ENCODE measurements at places on chromosomes 2 and 18. TPM values are rescaled to one million over a fixed set of nuclear protein-coding genes. Genes with fewer than 3 reads are reported as not detected.

Gene ITGAV
- 51.4 TPM for polyA plus RNA-seq

Gene NT5C1B
- not detected for polyA plus RNA-seq

Gene STAT4
- polyA plus RNA-seq, result 0.47 TPM

Gene OR6B2
- not detected for polyA plus RNA-seq

Gene PMAIP1
- polyA plus RNA-seq, result 30.1 TPM

Gene FAM237A
- not detected for polyA plus RNA-seq

Gene EFEMP1
- polyA plus RNA-seq, result 198 TPM

Gene CD226
- 0.07 TPM for polyA plus RNA-seq

Gene REG1B
- not detected for polyA plus RNA-seq

- no peak for DNase-seq
These were observed 171.0 kb downstream of the KLHL29 start for GRCh38 chr2:23555944-23556343.

- DNase-seq, result no peak
These were observed 75.3 kb downstream of the GORASP2 start for GRCh38 chr2:171004363-171004762.

GRCh38 chr2:147236601-147237000, 608.2 kb upstream of the ACVR2A start:
- no peak for DNase-seq

DNA sequence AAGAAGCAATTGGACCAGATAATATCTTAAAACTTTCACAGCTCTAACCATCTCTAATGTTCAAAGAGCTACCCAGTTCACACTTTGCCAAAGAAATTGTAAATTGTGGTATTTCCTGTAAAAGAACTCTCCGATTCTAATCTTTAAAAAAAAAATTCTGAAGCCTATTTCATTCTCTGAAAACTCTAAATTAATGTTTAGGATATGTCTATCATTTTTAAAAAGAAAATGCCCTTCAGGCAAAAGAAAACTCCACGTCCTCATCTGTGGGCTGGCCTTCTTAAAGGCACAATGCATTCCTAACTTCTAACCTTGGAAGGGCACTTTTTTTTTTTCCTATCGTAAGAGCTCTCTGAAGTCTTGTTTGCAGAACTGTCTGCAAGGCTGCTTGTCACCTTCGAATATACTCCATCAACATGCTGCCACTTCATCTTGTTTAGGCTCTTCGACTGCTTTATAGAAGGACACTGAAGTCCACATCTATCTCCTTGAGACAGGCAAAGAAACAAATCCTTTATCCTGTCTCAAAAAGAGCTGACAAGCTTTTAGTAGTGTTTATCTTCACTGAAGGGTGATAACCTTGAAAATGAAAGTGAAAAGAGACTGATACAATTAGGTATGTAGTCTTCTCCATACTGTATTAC, 124.3 kb upstream of the SLC39A10 start:
- peak; percentile 63 for DNase-seq

- no peak for DNase-seq
These were observed 3.3 kb downstream of the INPP5D start for GRCh38 chr2:233063269-233063975.

GRCh38 chr2:9364791-9365497, 58.4 kb downstream of the ITGB1BP1 start:
- no peak for DNase-seq

- no peak for DNase-seq
These were observed 168.1 kb downstream of the PTPRM start for GRCh38 chr18:7735196-7735595.

DNA sequence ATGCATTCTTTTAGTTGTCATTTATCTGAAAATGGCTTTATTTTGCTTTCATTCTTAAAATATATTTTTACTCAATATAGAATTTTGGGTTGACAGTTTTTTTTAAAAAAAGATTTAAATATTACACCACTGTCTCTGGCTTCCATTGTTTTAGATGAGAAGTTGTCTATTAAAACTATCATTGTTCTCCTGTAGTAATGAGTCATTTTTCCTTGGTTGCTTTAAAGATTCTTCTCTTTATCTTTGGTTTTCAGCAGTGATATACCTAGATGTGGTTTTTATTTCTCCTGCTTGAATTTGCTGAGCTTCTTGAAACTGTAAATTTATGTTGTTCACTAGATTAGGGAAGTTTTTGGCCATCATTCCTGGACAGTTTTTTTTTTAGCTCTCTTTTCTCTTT, 26.7 kb upstream of the DLX2 start:
- no peak for DNase-seq

GRCh38 chr2:128525653-128526052, 207.0 kb upstream of the HS6ST1 start:
- DNase-seq, result peak; percentile 35

DNA sequence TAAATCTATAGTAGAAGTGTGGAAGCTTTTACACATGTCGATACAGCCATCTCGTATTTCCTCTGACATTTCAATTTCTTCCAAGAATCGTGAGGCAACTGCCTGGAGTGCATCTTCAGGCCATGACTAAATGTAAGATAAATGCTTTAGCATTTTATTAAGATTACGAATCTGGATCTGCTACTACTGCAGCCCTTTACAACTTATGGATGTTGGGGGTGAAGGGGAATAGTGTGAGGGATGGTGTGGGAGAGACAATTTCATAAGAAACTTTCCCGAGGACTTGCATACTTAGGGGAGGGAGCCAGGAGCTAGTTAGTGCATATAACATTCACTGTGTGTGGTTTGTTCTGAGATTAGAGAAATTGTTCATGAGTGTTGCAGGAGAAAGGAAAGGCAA, 204.8 kb downstream of the SLC39A10 start:
- DNase-seq, result peak; percentile 79

GRCh38 chr2:25228848-25229278, 60.5 kb upstream of the POMC start:
- peak; percentile 72 for DNase-seq

DNA sequence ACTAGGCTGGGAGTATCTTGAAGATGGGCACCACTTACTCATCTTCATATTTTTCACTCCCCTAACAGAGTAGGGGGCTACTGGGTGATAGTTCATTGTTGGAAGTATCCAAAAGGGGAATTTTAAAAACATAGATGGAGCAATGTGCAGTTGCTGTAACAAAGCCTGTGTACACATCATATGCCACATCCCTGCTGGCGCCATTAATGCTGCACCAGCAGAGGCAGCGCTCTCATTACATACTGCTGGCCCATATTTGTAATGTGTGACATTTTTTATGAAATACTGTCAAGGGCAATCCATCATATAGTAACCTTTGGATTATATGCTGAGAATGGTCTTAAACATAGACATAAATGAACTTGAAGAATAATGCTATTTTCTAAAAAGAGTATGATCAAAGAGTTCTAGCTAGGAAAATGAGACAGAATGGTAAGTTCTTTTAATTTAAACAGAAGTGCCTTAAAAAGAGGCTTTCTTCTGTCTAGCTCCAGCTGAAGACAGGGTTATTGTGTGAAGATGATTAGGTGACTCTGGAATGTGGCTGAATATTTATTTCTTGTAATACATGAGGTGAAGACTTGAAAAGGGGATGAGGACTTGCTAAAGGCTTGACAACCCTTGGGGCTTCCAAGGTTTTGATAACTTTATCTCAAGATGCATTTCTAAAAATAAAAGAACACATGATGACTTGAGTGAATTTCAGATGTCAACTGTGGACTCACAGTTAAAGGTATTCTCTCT, 2.4 kb upstream of the TMEM178A start:
- DNase-seq, result peak; percentile 29

- no peak for DNase-seq
These were observed 7.3 kb downstream of the MAP4K3 start for GRCh38 chr2:39429746-39430145.

GRCh38 chr18:68694316-68694715, 20.6 kb downstream of the TMX3 start:
- DNase-seq, result no peak

DNA sequence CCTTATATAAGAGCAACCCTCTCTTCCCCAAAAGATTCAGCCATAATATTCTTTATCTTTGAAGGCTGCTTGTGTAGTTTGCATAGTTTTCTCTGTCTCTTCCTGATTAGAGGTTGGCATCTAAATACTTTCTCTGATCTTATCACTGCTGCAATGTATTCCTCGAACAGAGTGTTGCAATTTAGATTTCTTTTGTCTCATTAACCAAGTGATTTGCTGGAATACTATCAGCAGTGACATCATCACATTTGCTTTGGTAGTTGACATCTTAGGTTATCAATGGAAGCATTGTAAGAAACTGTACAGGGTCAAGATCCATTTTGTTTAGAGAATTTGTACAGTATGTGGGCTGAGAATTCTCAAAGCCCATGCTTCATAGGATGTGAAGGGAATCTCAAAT, 72.0 kb upstream of the NEUROD1 start:
- DNase-seq, result peak; percentile 39

- no peak for DNase-seq
These were observed 71.3 kb downstream of the TMEM18 start for GRCh38 chr2:605674-606608.

DNA sequence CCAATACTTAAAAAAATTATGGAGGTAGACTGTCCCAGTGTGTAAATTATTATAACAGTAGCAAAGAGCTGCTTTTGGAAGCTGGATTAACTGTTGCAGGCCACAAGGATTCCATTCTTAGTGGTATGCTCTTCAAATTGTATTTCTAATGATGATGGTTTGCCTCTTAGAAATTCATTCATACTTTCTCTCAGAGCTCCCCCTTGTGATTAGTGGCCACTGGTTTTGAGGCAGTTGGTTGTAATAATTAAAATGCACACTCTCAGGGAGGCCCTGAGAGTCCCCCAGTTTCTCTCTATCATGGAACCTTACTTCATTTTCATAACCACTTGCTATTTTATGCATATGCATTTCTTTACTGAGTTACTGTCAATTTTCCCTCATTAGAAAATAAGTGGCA, 122.5 kb downstream of the PLA2R1 start:
- DNase-seq, result peak; percentile 18

DNA sequence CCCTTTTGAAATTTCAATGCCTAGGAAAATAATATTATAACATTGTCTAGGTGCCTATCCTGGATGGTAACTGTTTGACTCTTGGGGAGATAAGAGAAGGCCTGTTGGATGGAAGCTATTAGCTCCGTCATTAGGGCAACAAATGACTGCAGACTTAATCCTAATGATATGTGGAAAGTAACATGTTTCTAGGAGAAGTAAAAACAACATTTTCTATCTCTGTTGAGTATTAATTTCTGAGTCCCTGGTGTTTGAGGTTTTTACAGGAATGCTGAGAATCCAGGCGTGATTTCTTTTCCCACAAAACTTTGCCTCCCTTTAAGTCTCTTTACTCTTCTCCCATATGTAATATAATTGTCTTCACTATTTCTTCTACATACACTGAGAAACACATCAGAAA, 159.1 kb downstream of the GALNT1 start:
- DNase-seq, result no peak

DNA sequence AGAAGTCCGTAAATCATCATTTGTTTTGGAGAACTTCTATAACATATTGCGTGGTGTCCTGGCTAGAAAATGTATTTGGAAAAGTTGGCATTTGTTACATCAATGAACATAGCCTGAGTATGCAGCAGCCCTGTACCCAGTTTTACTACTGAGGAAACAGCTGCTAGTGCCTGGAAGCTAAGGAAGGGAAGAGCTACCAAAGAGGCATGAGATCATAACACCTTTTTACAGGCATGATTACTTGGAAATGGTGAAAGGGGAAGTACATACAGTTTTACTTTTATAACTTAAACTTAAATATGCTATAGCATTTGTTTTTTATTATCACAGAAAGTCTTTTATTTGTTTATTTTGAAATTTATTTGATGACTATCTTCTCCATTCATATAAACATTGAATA, 128.4 kb upstream of the MC4R start:
- DNase-seq, result no peak

DNA sequence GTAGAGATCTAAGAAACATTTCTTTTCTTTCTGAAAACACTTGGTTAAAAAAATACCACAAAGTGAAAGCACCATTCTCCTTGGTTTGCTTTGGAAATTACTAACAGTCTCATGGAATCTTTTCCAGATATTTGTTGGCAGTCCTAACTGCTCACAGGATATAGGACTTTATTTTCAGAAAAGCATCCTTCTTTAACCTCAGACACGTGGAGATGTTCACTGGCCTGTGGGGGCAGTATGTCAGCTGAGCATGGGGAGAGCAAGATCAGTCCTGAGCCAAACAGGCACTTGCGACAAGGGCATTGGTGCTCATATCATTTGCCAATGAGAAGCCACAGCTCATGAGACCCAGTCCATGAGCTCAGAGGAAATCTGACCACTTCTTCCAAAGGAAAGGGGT, 371.9 kb downstream of the NBAS start:
- peak; percentile 26 for DNase-seq

DNA sequence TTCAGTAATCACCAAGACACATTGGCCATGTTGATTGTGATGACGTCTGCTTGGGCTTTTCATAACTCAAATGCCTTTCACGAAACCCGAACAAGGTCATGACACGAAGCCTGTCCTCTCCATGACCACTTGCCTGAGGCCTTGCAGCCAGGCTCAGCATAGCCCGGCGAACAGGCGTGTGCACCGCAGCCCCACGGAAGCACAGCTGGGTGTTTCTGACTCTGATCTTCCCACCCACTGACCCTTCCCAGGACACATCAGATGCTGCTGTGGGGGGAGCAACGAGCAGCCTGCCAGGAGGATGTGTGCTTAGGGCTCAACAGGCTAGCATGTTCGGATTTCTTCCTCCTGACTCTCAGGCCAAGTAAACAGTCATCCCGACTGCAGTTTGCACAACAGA, 369.4 kb upstream of the SALL3 start:
- DNase-seq, result no peak

DNA sequence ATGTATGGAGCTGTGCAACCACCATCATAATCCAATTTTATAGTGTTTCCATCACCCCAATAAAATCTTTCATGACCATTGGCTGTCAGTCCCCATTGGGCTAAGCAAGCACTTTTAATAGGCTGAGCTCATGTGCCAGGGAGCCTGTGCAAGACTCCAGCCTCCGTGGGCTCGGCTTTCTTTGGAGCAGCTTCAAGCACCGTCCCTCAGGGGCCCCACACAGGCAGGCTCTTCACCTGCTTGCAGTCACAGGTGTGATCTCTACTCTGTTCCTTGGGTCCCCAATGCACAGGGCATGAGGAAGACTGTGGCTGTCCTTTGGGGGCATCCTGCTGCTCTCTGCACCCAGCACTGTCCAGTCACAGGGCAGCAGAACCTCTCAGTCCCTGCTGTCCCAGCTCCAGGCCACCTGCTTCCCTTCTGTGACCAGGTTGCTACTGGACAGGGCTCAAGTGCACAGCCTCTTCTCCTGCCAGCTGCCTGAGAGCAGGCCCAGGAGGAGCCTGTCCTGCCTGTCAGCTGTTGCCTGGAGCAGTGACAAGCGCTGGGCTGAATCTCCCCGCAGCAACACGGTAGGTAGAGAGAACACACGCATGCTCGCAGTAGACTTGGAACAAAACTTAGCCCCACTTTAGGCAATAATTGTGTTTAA, 40.7 kb upstream of the TMEM131 start:
- no peak for DNase-seq

DNA sequence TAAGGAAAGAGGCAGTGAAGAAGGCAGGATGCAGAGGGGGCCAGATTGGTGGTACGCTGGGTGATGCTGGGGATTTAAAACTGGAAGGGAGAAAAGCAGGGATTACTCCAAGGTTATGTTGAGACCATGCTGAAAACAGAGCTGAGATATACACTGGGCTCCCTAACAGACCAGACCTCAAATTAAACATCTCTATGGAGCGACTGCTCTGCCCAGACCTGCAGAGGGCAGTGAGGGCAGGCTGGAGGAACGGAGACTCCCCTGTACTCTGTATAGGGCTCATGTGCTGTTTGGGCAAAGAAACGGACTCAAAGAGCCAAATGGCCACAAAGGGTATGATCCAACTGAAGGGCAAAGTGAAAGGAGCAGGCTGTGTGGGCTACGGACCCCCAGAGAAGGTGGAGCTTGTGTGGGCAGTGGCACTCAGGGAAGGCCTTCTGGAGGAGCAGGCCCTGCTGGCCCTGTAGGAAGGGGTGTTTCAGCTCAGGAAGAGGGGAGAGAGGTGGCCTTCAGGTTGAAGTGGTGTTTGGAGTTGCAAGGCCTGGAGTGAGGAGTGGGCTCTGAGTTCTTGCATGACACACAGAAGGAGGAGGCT, 4.8 kb upstream of the CELF4 start:
- no peak for DNase-seq

Measured in IMR-90 (cell line).